ENCODE measurements at places on chromosomes 5 and 9.

GRCh38 chr5:94544031-94544650, 74.3 kb downstream of the KIAA0825 start:
- DNase-seq: peak; percentile 50

- DNase-seq: no peak
Measured at GRCh38 chr5:40078898-40079575, 600.7 kb upstream of the PTGER4 start.

GRCh38 chr9:82332774-82333152, 344.2 kb downstream of the SPATA31D1 start:
- DNase-seq: no peak

- DNase-seq: no peak
Measured at GRCh38 chr9:91219557-91219956, 142.2 kb downstream of the AUH start.

- DNase-seq: no peak
Measured at GRCh38 chr9:121120386-121120785, 45.6 kb downstream of the CNTRL start.

GRCh38 chr5:119105971-119106370, 35.1 kb downstream of the DMXL1 start:
- no peak for DNase-seq

DNA sequence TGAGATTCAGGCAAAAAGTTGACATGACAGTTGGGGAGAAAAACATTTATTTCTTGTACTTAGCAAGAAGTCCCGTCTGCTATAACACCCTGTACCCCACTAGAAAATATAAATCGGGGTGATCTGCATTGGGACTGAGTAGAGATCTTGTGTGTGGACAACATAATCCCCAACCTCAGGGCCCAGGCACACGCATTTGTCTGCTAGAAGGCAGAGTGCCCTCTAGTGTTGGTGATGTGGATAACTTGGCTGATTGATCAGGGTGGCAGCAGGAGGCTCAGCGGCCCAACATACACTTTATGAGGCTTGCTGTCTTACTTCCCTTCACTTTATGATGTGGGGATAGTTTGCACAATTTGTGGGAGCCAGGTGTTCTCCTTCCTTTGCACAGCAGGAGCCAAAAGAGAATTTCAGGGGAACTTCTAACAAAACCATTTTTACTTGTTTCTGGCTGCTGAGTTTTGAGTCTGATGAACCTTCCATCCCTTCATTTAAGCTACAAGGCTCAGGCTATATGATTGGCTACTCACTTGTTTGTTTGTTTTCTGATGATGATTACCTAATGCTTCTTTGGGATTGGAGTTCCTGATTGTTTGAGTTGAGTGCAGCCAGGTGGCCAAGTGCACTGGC, 263.2 kb downstream of the DMAC1 start:
- peak; percentile 66 for DNase-seq

DNA sequence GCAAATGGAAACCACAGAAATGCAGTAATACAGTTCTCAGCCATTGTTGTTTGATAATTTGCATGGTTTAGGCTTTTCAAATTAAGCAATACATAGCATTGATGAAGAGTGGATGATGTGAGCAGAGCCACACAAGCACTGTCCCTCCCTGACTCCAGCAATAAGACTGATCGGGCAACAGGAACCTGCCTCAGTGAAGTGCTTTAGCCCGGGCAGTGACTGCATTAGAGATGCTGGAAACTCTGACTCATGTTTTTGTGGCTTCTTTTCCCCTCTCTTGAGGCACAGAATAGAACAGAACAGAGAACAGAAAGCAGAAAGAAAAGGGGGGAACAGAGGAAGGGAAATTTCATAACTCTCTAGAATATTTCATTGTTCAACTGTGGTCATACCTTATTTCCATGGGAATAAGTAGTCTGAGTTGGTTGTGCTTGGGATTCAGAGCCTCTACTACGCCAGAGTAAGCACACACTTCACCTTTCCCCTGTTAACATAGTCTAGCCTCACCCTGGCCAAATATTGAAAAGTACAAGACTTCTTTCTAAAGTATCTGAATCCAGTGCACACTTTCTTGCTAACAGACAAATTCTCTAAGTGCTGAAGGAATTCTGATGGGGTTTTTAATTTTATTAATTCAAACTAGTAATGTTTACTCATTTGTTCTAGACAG, 164.8 kb upstream of the VCAN start:
- DNase-seq: peak; percentile 21

DNA sequence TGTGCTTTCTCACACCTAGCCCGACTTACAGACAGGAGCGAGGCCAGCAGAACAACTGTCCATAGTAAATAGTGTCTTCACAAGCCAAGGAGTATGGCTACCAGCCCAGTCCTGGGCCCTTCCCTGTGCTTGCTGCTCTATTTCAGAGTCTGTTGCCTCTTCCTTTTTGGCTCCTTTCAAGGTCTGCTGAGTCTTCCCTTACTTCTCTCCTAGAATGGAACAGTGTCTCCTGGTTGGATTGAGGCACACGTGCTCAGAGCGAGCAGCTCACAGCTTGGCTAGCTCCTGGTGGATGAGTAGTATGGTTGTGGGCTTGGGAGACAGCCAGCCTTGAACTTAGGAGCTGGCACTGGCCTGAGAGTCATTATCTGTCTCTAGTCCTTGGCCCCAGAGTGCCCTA, 72.8 kb downstream of the TLE4 start:
- DNase-seq: no peak

GRCh38 chr5:62038024-62038423, 268.0 kb upstream of the KIF2A start:
- DNase-seq: no peak

DNA sequence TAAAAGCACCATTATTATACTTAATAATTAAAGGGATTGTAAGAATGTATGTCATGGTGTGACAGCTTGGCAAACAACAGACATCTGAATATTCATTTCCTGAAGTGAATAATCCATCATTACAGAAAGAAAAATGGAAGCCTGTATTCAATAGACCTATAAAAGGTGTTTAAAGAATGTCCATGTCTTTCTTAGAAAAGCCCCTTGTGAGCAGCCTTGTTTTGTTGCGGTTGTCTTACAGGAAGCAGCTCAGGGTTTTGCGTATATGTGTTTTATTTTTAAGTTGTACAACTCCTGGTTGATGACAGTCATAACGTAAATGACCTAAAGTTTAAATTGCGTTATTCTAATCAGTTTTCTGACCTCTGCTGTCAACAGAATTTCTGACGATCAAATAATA, 53.8 kb downstream of the CAST start:
- no peak for DNase-seq

DNA sequence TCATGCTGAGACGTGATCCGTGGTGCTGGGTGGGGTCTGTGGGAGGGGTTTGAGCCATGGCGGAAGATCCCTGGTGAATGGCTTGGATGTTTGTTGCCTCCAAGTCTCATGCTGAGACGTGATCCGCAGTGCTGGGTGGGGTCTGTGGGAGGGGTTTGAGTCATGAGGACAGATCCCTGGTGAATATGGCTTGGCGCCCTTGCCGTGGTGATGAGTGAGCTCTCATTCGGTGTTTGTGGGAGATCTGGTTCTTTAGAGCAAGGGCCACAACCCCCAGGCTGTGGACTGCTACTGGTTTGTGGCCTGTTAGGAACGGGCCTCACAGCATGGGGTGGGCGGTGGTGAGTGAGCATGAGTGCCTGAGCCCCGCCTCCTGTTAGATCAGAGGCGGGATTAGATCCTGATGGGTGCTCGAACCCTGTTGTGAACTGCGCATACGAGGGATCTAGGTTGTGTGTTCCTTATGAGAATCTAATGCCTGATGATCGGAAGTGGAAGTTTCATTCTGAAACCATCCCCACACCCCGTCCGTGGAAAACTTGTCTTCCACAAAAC, 31.2 kb downstream of the NKD2 start:
- DNase-seq: no peak

- DNase-seq: peak; percentile 39
Measured at GRCh38 chr9:114385397-114386181, 2.2 kb downstream of the AKNA start.

DNA sequence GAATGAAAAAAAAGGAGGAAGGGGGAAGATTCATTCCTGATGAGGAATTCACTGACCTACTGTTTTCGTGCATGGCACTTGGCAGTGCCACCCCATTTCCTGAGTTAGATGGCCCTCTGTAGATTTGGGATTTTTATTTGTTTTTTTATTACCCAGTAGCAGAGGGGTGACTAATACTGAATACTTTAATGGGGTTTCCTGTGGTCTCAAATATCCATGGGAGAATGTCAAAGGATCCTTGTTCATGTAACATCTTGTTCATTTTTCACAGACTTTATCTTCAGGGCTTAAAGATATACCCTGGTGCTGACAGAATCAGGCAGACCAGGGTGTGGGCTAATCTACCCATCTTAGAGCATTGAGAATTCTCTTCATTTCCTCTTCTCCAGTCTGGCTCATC, 93.0 kb downstream of the MAMDC2 start:
- no peak for DNase-seq

GRCh38 chr5:158929552-158930218, 170.0 kb downstream of the EBF1 start:
- no peak for DNase-seq

DNA sequence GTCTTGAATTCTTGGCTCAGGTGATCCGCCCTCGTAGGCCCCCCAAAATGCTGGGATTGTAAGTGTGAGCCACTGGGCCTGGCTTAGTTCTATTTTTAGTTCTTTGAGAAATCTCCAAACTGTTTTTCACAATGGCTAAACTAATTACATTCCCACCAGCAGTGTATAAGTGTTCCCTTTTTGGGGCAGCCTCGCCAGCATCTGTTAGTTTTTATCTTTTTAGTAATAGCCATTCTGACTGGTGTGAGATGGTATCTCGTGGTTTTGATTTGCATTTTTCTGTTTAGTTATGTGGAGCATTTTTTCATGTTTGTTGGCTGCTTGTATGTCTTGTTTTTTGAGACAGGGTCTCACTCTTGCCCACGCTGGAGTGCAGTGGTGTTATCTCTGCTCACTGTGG, 28.2 kb downstream of the CNOT6 start:
- no peak for DNase-seq

DNA sequence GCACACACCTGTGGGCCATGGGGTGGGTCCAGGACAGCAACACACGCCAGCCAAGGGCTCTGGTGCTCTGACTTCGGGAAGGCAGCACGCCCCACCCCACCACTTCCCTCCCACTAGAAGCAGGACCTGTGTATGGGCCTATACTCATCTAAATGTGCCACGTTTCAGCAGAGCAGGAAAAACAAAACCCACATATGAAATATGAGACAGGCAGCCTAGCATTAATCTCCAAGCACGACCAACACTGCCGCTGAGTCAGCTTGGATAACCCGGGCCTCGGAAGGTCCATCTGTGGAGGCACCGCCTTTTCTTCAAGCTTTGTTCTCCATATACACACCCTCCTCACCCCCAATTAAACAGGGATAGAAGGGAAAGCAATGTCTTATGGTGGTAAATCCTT, 203.1 kb downstream of the ROR2 start:
- DNase-seq: no peak

- DNase-seq: no peak
Measured at GRCh38 chr9:24479361-24480059, 66.2 kb downstream of the IZUMO3 start.

DNA sequence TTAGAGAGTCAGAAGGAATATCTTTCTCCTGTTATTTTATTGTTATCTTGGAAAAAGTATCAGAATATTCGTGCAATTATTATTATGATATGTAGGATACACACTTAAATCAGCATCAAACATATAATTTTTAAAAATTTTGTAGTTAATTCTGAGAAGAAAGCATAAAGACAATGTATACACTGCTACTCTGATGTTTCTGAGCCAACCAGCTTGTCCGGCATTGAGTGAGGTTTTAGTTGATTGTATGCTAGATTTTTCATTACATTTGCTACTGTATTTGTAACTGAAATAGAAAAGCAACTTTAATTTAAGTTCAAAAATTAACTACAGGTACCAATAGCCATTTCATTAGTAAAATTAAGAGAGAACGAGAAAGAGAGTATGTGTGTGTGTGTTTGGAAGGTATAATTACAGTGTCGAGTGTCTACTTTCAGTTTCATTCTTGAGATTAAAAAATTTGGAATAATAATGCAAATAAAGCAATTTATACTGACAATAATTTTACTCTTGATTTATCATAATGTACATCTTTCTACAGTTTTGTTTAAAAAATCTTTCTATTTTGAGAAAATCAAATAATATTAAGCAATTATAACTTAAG, 160.4 kb upstream of the CDH12 start:
- DNase-seq: peak; percentile 3

DNA sequence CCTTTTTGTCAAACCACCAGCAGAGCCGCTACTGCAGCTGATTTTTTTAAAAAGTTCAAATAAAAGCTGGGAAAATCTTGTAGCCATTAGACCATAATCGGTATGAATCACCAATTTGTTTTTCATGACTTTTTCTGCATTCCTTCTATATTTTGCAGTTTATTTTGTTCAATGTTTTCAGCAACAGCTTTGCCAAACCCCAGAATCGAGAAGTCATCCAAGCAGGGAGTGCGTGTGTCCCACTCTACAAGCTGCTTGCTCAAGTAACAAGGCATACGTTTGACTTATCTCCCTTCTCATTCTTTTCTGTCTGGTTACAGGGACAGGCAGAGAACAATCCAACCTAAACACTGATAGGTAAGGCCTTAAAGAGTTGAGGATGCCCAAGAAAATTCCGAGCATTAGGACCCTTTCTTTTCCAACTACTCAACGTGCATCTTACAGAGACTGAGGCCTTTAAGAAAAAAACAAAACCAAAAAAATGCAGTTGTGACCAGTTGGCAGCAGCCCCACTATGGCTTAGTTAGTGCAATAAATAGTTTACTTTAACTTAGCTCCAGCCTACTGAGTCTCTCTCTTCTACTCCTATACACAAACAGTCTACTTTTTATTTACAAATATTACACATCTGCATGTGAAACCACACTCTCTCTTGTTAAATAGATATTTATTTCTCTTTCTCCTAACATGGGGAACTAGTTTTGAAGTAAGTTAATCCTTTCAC, 134.7 kb upstream of the SLIT3 start:
- DNase-seq: no peak

- DNase-seq: no peak
Measured at GRCh38 chr5:137340881-137341280, 158.2 kb downstream of the SPOCK1 start.

- DNase-seq: no peak
Measured at GRCh38 chr9:76413658-76414057, 19.4 kb upstream of the RFK start.

Data from hematopoietic multipotent progenitor cell treated with erythropoietin and hydrocortisone succinate and interleukin-3 and kit ligand, for 8 days (in vitro differentiated cells).